AG09319 (cell line): ENCODE measurements at places on chromosomes 1 and 21.
A peak's percentile ranks its signal among the peaks of the same experiment; 100 is the strongest.

- no peak for DNase-seq
Observed at GRCh38 chr1:17617787-17618557, 78.5 kb downstream of the ARHGEF10L start.

- DNase-seq: no peak
Observed at GRCh38 chr1:79692519-79692918, 686.0 kb upstream of the ADGRL4 start.

GRCh38 chr1:197510691-197511378 lies 242.8 kb downstream of the CRB1 start:
- no peak for DNase-seq

DNA sequence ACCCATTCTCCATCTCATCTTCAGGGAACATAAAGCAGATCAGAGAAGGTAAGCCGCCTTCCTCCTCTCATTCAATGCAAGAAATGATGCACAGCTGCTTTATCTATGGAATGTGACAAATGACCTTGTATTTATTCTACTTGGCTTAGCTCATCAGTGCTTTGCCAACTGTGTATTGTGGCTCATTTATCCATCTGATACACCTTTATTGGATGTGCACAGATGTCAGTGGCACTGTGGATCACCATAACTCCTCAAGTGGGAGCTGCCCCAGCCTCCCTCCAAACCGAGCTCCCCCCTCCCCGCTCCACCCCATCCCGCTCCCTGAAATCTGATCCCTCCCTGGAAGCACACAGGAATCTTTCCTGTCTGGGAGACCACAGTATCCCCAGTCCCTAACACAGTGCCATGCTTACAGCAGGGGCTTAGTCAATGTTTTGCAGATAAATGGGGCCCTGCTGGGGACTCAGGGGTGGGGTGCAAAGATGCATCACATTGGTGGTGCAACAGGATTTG lies 156.0 kb upstream of the RAB4A start:
- no peak for DNase-seq

DNA sequence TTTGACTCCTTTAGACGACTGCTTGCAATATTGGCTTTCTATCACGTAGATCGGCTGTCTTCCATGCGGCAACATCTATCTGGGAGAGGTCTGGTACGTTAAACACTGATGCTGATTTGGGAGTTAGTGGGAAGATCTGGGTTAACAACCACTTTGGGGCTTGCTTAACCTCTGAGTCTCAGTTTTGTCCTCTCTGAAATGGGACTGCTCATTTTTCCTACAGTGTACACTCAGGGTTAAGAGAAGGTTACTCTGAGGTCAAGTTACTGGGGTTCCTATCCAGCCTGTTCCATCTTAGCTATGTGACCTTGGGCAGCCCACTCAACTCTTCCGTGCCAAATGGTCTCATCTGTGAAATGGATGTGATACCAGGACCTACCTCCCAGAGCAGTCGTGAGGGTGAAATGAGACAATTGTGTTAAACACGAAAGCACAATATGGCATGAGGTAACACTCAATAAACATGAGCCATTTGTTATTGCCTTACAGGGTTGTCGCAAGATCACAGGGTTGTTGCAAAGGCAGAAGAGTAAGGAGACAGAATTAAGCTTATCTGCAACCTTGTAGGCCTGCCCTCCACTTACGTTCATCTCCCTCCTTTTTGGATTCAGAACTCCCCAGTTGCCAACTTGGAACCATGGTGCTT lies 5.6 kb downstream of the ABCA4 start:
- no peak for DNase-seq

- no peak for DNase-seq
Observed at GRCh38 chr1:59682396-59683080, 132.2 kb upstream of the HOOK1 start.

DNA sequence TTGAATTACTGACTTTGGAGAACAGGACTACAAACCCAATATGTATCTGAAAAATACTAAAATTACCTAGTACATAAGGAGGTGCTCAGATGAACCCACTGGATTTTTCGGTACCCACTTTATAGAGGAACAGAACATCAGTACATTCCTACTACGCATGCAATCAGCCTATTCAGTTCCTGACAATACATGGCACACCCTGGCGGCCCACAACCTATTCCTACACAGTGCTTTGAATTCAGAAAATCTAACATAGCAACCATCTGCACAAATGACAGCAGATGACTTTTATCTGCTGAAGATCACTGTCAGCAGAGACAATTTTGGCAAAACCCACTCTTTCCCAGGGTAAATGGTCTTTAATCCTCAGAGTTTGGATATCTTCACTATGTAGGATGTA lies 257.1 kb upstream of the GREM2 start:
- no peak for DNase-seq

DNA sequence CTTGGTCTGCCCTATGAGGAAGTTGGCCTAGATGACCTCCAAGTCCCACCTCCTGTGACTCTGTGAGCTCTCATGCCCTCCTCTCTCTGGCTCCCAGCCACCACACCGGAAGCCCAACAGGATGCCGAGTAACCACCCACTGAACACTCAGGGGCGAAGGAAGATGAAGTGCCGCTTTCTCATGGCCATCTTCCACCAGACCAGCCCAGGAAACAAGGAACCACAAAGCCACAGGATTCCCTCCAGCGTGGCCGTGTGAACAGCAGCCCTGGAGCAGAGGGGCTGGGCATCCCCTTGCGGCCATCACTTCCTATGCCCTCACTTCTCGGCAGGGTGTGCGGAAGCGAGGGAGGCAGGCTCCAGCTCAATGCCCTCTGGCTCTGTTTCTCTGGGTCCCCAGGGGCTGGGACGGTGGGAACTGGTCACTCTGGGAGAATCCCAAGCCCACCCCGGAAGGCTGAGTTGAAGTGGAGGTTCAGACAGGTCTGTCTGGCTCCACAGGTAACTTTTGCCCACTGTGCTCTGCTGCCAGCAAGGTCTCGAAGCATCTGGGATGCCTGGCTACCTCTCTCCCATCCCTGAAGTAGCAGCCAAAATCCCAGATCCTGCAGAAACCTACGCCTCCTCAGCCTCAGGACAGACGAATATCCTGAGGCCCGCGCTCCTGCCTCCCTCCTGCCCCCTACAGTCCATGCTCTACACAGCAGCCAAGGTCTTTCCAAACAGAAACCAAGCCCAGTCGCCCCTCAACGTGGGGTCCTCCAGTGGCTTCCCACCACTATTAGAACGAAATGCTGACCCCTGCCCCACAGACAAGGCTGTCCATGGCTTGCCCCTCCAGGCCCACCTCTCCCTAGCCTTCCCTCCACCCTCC lies 44.2 kb upstream of the ECE1 start:
- DNase-seq: peak; percentile 63

GRCh38 chr1:12177156-12177998 lies 10.6 kb downstream of the TNFRSF1B start:
- no peak for DNase-seq

GRCh38 chr1:93328809-93329760 lies 16.6 kb upstream of the DR1 start:
- no peak for DNase-seq

- no peak for DNase-seq
Observed at GRCh38 chr1:167191958-167192357, 28.7 kb upstream of the POU2F1 start.

GRCh38 chr1:60149251-60149650 lies 75.7 kb upstream of the C1orf87 start:
- DNase-seq: no peak

DNA sequence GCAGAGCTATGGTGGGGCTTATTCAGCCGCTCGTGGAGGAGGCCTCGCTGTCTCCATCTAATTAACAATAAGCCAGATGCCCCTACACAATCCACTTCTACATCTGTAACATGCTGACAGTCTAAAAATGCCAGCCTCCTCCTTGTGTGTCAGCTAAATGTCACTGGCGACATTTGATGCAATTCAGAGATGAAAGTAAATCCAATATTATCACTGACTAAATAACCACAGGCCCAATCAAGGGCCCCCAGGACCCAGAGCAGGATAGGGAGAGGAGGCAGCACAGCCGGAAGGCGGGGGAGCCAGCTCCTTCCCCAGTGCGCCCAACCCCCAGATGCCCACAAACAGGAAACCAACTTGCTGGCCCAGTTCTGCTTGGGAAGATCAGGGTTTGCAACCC lies 76.6 kb downstream of the DMRTA2 start:
- DNase-seq: no peak

- no peak for DNase-seq
Observed at GRCh38 chr1:36975642-36976041, 58.7 kb downstream of the GRIK3 start.

GRCh38 chr21:45467221-45467779 lies 62.3 kb downstream of the COL18A1 start:
- no peak for DNase-seq
